Hematopoietic multipotent progenitor cell treated with erythropoietin and hydrocortisone succinate and interleukin-3 and kit ligand, for 6 days (in vitro differentiated cells): ENCODE measurements at places on chromosomes 7 and 10.
A peak's percentile ranks its signal among the peaks of the same experiment; 100 is the strongest.

DNA sequence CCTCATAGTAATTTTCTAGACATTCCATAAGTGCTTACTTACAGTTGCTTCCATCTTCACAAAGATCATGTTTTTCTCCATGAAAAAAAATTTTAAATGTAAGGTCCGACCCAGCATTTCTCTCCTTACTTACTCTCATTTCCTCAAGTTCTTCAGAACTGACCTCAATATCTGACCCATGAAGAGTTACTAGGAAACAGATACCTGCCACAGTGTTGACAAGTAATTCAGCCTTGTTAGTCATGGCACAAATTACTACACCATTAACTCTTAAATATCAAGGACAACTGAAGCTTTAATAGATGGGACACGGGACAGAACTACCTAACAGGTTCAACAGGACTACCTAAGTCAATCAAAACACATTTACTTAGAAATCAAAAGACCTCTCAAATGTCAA, 316.2 kb downstream of the POM121L12 start:
- DNase-seq, result no peak

DNA sequence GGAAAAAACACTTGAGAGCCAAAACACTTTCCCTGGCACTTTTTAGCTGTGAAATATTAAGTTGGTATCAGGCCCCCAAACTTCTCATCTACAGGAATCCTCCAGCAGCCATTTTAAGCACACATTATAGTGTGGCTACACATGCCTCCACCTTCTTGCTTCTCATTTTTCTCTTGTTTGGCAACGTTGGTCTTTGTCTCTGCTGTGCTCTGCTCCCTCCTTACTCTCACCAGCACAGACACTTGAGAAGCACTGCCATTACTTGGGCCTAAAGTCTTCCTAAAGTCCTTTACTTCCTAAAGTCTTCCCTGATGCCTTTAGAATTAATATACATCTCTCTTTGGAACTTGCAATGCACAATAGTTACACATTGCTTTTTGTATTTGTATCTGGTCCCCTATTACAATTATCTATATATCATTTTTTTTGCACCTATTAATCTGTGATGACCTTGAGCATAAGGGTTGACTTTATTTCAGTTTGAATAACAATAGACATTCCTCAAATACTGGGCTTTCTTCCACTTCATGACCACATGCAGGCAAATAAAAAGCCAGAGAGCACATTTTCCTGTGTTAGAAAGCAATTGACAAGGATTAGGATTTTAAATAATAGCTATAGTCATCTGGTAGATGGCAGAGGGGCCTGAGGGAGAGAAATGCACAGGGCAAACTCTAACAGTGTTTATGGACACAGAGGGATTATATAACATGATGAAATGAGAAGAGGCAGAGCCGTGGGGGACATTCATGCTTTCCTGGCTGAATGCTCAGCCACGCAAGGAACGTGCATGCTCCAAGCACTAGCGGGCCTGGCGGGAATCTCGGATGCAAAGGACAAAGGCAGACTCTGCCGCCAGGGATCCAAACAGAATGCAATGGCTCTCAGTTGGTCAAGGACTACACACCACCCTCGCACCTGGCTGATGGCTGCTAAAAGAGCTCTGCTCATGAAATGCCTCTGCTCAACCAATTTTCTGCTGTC, 99.3 kb downstream of the CDC14C start:
- DNase-seq, result no peak

DNA sequence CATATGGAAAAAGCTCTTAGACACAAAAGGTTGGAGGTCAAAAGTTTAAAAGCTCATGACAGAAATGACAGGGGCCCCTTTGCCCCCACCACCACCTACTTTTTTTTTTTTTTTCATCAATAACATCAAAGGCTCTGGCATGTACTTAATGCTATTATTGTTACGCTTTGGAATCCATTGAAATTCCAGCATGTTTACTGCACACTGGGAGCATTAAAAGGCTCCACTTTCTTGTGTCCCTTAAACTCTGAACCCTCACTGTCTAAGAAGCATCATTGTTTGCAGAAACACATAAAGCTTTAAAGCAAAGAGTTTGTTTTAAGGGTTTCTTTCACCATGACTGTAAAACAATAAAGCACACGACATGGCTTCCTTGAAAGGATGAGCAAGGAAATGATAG, 149.4 kb downstream of the GLI3 start:
- DNase-seq, result no peak

GRCh38 chr10:1465418-1465911, 271.9 kb downstream of the ADARB2 start:
- no peak for DNase-seq

DNA sequence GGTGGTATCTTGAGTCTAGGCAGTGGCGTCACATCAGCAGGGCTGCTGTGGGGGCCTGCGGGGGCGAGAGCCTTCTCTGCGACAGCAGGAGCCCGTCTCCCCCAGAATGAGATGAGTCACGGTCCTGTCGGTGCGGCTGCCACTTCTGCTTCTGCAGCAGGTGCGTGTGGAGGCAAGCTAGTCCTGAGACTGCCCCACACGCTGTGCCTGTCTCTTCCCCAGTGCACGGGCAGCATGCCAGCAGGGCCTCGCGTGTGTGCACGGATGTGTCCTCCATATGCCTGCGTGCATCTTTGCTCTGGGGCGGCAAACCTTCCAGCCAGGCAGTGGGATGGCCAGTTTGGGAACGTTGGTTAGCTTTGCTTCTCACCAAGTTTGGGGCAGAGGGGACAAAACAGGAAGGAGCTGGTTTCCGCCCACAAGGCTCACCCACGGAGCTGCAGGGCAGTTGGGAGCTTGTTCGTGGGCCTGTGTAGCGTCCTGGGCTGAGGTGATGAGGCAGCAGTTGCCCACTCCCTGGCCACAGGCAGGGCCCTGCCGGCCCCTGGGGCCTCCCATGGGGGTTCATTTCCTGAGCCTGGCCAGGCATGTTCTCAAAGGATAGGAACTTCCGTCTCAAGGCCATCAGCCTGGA, 60.8 kb upstream of the PPIF start:
- DNase-seq, result peak; percentile 91

DNA sequence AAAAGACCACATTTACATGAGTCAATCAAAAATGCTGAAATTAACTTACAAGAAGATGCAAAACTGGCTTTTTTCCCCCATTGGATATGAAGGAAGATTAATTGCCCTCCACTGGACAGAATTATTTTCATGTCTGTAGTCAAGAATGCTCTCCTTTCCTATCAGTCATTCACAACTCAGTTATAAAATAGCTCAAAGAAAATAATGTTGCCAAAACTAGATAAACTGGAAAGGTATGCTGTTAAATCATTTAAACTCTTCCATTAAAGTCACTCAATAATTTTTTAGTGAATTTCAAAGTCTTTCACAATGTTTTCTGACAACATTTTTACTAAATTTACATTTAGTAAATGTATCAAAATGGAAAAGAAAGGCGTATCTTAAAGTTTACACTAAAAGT, 384.5 kb downstream of the HGF start:
- no peak for DNase-seq

GRCh38 chr7:12851142-12851541, 163.7 kb downstream of the ARL4A start:
- no peak for DNase-seq

DNA sequence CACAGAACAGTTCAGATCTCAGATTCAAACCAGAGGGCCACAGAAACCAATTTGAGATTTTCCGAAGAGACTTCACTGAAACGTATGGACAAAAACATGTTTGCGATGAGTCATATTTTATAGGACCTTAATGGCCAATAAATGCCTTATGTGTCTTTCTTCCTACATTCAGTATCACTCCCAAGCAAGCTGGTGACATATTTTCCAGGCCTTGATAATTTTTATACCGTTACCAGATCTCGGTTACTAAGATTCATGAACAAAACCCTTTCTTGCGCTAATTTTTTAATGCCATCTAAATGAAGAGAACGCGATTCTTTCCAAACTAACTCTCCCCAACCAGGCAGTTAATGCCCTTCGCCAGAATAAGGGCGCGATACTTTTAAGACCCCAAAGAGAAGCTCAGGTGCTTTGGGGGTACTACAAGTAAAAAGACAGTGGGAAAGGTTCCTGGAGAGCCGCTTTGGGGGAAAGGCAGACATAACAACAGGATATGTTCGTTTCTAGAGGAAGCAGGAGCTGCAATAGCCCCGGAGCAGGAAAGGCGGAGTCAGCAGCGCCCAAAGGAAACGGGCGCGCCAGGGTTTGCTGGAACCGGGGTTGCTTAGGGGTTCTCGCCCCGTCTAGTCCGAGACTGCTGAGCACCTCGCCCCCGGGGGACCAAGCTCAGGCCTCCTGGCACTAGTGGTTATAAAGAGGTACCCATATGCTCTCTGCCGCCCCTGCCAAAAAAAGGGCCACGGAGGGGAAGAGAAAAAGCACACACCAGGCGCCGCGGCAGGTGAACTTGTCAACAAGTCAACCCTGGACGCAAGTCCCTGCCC, 884 bp downstream of the ICA1 start:
- peak; percentile 76 for DNase-seq

DNA sequence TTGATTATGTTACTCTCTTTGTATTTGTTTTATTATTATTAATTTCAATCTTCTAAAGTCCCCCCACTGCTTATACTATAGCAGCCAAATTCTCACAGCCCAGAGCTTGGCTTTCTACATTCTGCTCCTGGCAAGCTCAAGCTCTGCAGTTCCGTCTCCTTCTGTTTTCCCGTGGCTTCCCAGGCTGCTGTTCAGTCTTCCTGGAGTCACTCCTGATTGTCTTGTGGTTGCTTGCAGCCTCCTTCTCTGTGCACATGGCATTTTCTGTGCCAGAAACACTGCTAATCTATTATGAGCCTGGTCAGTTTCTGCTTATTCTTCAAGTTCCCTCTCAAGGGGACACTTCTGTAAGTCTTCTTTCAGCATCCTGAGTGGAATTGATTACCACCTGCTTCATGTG, 533.7 kb upstream of the IGFBP3 start:
- DNase-seq, result no peak
